ENCODE measurements at places on chromosomes 16 and 17.

- DNase-seq = no peak
Observed at GRCh38 chr17:17757391-17757791, 76.1 kb downstream of the RAI1 start.

GRCh38 chr17:22669721-22670120 is 977.4 kb downstream of the KCNJ18 start:
- DNase-seq = no peak

DNA sequence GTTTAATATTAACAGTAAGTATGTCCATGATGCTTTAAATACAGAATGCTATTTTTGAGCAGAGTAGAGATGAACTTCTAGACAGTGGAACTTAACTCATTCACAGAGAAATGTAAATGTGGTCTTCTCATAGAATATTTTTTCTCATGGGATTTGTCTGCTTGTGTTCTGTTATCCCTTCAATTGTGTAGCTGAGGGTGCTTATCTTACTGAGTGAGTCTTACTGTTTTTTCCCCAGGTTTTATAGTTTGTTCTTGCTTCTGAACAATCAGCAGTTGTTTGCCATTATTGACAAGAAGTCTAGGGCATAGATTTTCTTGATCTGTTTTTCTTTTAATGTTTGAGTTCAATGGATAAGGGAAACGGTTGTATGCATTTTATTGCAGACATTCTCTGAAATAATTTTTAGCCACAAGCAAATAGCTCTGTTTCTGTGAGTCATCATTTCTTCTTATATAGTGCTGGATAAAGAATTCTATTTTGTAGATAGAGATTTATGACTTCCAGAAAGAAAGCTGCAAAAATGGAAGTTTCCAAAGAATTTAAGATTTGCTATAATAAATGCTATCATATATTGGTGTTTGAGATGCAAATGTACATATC is 60.5 kb downstream of the NF1 start:
- peak; percentile 47 for DNase-seq

- peak; percentile 72 for DNase-seq
Observed at GRCh38 chr17:6473128-6473767, 29.0 kb downstream of the PIMREG start.

DNA sequence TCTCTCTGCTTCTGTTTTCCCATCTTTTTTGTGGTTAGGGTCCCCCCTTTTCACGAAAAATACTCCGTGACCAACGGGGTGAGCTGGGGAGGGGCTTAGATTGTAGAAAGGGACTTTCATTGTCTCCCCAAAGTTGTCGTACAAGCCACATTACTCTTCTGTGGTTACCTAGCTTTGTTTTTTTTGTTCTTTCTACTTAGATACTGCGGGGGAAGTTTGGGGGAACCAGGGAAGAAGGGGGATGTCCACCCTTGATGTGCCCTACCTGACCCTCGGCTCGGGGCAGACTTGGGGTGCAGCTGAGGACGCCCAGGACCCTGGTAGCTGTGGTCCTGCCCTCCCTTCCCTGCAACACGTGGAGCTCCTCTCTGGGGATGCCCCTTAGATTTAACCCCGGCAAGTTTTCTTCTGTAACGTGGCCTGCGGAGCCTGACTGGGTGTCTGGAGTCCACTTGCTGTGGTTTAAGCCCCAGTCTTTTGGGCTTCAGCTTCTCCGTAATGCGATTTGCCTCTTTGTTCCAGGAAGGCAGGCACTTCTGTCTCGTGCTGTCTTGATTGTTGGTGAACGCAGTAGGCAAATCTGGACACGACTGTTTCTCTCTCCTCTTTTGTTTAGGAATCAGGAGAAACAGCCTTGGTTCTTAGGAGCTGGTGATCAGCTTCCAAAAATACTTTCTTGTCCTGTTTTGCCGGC is 892 bp downstream of the ABCC1 start:
- peak; percentile 47 for DNase-seq

GRCh38 chr16:57462978-57463362 is 491 bp downstream of the POLR2C start:
- DNase-seq = no peak

DNA sequence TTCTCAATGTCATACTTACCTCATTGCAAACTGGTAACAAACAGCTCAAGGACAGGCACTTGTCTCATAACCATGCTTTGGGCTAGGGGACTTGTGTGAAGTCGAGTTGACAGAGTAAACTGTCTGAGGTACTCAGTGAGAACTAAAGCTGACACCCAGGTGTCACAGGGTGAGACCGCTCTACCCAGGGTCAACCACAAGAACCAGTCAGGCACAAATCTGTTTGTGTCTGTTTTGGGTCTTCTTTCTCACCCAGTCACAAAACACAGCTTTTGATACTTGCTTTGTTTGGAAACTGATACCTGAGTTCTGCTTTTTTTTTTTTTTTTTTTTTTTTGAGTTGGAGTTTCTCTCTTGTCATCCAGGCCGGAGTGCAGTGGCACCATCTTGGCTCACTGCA is 161.1 kb downstream of the STX8 start:
- DNase-seq = no peak

DNA sequence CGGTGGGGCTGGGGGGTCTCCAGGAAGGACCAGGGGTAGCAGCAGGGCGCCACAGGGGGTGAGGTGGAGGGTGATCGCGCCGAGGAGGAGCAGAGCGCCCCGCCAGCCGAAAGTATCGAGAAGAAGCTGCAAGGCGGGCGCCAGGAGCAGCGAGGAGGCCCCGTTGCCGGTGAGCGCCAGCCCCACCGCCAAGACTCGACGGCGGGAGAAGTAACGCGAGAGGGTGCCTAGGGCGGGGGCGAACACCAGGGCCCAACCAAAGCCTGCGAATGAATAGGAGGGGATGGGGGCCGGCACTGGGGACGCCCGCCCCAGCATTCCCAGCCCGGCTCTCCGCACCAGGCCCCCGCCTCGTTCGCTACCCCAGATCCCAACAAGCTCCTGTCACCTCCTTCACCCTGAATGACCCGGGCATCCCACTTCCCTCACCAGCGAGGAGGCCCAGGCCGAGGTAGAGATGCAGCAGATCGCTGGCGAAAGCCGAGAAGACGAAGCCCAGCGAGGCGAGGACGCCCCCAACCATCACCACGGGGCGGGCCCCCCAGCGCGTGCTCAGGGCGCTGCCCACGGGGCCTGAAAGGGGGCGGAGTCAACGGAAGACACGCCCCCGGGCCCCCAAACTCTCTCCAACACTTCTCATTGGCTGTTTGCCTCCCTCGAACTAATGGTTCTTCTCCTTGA is 1.3 kb downstream of the SLC16A11 start:
- DNase-seq = no peak

GRCh38 chr17:36885771-36886377 is 51.4 kb upstream of the LHX1 start:
- no peak for DNase-seq

DNA sequence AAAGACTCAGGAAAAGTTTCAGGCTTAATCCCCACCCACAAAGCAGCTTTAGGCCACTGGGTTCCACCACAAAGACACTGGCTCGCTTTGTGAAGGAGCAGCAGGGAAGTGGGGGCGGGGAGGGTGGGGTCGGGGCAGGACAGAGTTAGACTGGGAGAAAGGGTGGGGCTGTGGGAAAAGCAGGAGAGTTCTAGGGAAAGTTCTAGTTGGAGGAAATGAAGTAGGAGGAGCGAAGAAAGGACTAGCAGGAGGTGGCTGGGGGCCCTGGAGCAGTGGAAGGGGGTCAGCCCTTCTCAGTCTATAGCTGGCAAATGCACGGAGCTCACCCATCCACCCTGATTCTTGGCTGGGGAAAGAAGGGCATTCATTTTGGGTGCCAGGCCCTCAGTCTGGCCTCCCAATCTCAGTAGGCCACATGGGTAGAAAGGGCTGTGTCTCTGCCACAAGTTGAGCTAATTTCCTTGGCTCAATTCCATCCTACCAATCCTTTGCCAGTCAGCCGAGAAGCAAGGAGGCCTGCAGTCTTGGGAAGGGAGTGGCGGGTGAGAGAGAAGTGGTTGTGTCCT is 4.6 kb downstream of the INPP5K start:
- DNase-seq = no peak

DNA sequence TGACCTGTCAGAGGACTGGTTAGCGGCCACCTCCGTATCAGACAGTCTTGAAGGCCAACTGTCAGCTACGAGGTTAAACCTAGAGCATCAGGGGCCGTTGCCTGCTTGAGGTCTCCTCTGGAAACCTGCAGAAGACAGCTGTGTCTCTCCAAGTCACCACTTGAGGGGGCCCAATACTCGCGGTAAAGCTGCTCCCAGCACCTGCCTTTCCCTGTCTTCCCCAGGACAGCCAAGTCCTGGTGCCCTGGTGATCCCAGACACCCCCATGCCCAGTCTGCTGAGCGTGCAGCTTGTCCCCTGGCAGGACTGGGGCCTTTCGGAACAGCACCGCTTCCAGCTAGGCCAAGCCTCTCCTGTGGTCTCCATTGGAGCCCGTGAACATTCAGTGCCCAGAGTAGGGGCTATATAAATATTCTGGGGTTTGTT is 80.1 kb downstream of the DNAH17 start:
- DNase-seq = peak; percentile 60

DNA sequence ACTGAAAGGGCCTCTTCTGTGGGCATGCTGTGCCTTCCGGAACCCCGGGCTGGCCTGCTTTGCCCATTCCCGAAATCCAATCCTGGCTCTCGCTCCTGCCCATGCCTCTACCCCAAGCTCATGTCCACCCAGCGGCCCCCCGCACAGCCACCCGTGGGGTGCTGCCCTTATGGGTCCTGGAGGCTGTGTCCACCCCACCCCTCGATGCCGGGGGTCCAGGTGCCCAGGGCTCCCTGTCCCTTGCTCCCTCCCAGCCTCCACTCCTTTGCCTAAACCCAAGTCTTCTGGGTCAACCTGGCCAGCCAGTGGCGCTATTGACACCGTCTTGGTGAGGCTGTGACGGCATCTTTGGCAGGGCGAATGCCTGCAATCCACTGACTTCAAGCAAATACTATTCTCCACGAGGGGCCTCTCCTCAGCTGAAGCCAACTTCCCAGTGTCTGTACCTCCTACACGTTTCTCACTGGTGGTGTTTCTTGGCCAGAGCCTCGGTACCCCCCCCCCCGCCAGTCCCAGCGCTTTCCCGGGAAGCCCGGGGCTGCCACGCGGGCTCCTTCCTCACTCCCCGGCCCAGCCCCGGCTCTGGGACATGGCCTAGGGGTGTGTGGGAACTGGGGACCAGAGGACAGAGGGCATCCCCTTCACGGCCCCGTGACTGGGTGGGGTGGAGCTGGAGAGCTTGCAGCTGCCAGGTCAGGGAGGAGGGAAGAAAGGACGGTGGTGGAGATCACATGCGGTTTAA is 12.2 kb upstream of the DUS1L start:
- no peak for DNase-seq

GRCh38 chr17:80612997-80613731 is 68.5 kb downstream of the RPTOR start:
- no peak for DNase-seq

- no peak for DNase-seq
Observed at GRCh38 chr16:11602321-11602720, 15.6 kb upstream of the LITAF start.

- DNase-seq = no peak
Observed at GRCh38 chr16:17303101-17303500, 167.7 kb downstream of the XYLT1 start.

DNA sequence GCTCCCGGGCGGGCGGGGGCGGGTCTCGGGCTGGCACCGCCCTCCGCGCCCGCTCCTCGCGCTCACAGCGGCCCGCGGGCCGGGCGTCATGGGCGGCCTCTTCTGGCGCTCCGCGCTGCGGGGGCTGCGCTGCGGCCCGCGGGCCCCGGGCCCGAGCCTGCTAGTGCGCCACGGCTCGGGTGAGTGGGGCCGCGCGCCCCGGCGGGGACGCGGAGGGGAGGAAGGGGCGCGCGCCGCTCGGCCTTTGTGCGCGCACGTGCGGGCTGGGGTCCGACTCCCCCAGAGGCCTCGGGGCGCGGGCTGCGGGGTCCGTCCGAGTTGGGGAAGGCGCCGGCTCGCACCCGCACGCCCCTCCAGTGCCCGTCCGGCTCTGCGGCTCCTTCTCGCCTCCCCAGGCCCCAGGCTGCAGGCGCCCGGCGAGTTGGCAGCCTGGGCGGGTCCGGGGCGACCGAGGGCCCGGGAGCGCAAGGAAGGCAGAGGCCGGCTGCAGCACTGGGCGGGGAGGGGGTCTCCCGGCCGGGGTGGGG is at the start of gene NME4:
TSS of gene NME4 (plus strand) at position 65 of the 527 bp plus-strand sequence. CDS start at position 89, 24 bp downstream.
- no peak for DNase-seq

DNA sequence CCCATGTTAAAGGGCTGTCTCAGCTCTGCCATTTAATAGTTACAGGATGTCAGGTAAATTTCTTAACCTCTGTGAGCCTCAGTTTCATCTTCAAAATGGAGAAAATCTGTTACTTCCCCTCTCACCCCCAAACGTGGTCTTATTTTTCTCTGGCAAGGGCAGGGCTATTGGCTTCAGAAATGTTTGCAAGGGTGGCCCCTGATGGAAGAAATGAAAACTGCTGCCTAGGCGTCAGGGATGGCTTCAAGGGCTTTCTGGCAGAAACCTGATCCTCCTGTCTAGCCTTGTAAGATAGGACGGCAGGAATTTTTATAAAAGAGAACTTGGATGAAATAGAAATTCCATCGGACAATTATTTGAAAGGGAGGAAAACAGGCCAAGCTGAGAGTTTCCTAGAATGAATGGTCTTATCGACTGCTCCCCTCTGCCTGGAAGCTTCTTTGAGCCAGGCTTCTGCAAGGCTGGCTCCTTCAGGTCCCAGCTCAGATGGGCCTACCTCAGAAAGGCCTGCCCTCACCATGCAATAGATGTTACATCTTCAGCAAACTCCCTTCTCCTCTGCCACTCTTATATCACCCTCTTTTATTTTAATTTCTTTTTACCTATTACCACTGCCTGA is 43.0 kb upstream of the TANGO6 start:
- DNase-seq = peak; percentile 91

GRCh38 chr16:84166796-84167695 is 19.8 kb downstream of the TAF1C start:
- no peak for DNase-seq

GRCh38 chr17:77385750-77386501 is 245.2 kb downstream of the SEC14L1 start:
- DNase-seq = peak; percentile 75

DNA sequence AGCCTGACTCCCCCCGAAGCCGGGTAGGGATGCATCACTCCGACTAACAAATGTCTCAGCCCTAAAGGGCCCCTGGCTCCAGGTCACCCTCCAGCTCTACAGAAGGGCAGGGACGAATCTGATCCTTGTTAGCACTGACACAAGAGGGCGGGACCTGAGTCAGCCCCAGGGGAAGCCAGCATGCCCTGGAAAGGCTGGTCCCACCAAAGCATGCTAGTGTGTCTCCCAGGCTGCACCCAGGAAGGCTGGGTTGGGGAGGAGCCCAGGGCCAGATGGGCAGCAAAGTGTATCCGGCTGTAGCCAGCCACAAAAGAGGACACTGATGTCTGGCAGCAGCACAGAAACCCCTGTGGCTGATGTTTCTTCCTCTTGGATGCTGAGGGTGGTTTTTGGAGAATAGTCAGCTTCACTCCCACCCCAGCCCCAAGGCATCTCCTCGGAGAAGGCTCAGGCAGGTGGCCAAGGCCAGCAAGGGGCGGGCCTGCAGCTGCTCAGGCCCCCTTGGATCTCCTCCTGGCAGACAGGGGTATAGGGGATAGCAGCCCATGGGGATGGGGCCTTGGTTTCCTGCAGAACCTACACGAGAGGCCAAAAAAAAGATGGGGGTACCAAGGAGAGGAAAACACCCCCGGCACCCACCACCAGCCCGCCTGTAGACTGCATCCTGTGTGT is 11.0 kb downstream of the NATD1 start:
- DNase-seq = no peak

GRCh38 chr17:69227541-69227940 is 1.1 kb downstream of the ABCA10 start:
- no peak for DNase-seq
